ENCODE measurements at places on chromosomes 2 and 18. TPM values are rescaled to one million over a fixed set of nuclear protein-coding genes. Genes with fewer than 3 reads are reported as not detected.

Gene CABLES1
- total RNA-seq = 9.7 TPM

Gene RSAD2
- total RNA-seq = 5.3 TPM

Gene KCMF1
- 21.9 TPM for total RNA-seq

Gene FAM110C
- total RNA-seq = 0.13 TPM

Gene PJVK
- 0.32 TPM for total RNA-seq

Gene C2orf80
- total RNA-seq = not detected

Measured in bladder microvascular endothelial cell (primary cell).